ENCODE measurements at places on chromosomes 1 and 21.

GRCh38 chr1:22545141-22545540 lies 18.1 kb upstream of the EPHA8 start:
- DNase-seq = no peak

DNA sequence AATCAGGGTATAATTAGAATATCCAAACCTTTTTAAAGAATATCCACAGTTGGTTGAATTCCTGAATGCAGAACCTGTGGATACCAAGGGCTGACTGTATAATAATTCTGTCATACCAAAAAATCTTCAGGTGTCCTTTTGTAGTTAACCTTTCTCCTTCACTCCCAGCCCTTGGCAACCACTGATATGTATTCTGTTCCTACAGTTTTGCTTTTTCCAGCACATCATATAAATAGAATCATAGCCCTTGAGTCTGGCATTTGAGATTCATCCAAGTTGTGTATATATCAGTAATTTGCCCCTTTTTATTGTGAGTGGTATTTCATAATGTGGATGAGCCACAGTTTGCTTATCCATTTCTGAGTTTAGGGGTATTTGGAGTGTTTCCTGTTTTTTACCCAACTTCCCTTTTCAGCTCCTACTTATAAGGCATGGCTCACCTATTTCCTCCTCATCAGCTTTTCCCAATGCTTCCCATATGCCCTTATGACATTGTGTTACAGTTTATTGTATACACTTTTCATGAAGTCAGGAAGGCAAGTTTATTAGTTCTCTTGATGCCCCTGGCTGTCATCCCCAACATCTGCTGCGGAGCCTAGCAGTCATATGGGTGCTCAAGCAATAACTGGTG lies 35.0 kb upstream of the AGO1 start:
- no peak for DNase-seq

- no peak for DNase-seq
Measured at GRCh38 chr1:69527273-69527672, 40.4 kb upstream of the LRRC7 start.

GRCh38 chr1:225879521-225880221 lies 2.5 kb downstream of the TMEM63A start:
- no peak for DNase-seq

DNA sequence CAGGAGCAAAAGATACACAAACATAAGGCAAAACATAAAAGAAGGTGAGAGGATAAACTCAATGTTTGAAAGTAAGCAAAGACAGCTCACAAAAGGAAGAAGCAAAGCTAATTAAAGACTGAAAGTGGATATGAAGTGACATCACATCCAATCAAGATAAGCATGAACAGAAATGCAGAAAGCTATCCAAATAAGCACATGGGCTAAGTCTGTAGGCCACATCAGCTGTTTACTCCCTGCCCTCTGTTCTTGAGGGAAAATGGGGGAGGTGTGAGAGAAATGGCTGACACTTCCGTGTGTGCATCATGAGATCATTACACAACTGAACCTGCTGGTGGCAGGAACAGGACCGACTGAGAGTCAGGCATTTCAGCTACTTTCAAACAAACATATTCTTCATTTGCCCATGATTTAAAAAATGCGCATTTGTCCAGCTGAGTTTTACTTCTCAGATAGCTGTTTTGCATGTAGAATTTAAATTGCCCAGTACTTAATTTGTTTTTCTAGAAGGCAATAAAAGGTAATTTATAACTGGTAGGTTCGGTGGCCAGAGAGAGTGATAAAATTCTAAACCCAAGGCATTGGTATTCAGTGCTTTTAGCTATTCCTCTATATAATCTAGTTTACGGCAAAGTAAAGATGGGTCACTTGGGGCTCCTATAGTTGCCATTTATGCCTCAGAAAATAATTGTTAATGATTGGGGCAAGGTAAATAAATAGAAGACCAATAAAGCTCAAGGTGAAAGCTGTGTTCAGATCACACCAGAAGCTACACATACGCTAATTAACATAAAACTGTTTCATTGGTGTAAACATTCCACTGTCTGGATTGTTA lies 27.2 kb upstream of the MAN1A2 start:
- DNase-seq = peak; percentile 63

GRCh38 chr1:87030740-87031690 lies 116.6 kb downstream of the HS2ST1 start:
- DNase-seq = no peak

DNA sequence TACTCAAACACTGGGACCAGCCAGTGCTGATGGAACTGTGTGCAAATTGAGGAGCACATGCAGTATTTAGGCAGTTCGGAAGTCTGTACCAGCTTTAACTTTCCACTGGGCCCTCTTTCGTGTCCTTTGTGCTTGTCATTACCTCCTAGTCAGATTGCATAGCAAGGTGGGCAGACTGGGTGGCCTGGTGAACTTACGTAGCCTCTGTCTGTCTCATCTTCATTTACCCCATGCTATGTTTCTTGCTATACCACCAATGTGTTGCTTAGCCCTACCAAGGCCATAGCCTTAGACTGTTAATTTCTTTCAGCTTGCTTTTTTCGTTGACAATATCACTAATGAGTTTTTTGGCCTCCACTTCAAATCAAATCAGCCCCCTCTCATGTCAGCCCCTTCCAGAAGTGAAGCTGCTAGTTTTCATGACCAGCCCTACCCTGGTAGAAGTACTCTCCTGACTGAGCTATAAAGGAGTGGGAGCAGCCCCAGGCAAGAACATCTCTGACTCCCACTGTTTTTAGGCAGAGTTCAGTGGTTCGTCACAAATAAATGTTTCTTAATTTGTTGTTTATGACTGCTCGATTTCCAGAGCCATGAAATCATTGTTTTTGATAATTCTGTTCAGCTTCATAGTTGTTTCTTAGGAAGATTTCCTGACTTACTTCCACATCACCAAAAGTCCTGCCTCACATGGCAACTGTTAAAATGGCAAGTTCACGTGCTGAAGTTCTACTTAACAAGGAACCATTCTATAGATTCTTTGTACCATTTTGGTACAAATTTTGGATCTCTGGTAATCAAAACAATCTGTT lies 19.3 kb downstream of the PRKACB start:
- DNase-seq = peak; percentile 23

GRCh38 chr21:41616031-41616591 lies 108.2 kb upstream of the TMPRSS2 start:
- DNase-seq = peak; percentile 87

- no peak for DNase-seq
Measured at GRCh38 chr1:30892671-30893073, 15.9 kb downstream of the SDC3 start.

All from GM23248 (cell line).